ENCODE measurements at places on chromosomes 3 and 15. TPM values are rescaled to one million over a fixed set of nuclear protein-coding genes. Genes with fewer than 3 reads are reported as not detected.

The WDR53 gene
- 9.6 TPM for total RNA-seq

The PLEKHO2 gene
- 14.4 TPM for total RNA-seq

The MKRN2OS gene
- not detected for total RNA-seq

The BBS4 gene
- total RNA-seq, result 10.5 TPM

The CORO2B gene
- total RNA-seq, result 12.3 TPM

The FBXO45 gene
- 15.7 TPM for total RNA-seq

The SAXO2 gene
- total RNA-seq, result 1.1 TPM

The GOLGA8J gene
- 0.28 TPM for total RNA-seq

The DAPK2 gene
- total RNA-seq, result 3.9 TPM

The MLH1 gene
- total RNA-seq, result 61.5 TPM

The CAMK1 gene
- 34.4 TPM for total RNA-seq

The MYRIP gene
- under 0.01 TPM for total RNA-seq

The FANCD2OS gene
- not detected for total RNA-seq

The TP63 gene
- total RNA-seq, result 0.28 TPM

The SERINC4 gene
- total RNA-seq, result not detected

The CASR gene
- not detected for total RNA-seq

The MOBP gene
- total RNA-seq, result under 0.01 TPM

The COL8A1 gene
- total RNA-seq, result 248 TPM

Measured in regular cardiac myocyte (primary cell).